Right kidney (tissue), 9 donors: ENCODE measurements at places on chromosomes 12 and 14.

DNA sequence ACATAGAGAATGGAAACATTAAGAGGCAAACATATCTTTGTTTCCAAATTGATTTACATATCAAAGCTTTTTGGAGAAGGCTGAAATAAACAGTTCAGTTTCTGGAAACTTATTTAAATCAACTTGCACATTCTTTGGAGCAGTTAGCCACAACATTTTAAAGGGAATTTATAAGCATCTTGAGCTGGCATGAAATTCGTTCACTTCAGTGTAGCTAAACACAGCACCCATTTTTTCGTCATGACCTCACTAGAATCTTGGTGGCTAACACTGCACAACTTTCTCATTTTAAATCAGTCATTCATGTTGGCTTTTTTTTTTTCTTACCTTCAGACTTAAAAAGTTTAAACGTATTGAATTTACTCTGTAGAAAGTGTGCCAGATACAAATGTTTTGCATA, 1139.9 kb upstream of the FLRT2 start:
- no peak for DNase-seq

- DNase-seq = no peak
These were observed 14.0 kb downstream of the CCDC62 start for GRCh38 chr12:122788387-122788786.

DNA sequence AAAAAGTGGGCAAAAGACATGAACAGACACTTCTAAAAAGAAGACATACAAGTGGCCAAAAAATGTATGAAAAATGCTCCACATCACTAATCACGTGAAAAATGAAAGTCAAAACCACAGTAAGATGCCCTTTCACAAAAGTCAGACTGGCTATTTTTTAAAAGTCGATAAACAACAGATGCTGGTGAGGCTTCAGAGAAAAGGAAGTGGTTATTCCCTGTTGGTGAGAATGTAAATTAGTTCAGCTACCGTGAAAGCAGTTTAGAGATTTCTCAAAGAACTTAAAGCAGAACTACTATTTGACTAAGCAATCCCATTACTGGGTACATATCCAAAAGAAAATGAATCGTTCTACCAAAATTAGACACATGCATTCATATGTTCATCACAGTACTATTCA, 237.0 kb downstream of the KIF21A start:
- no peak for DNase-seq

DNA sequence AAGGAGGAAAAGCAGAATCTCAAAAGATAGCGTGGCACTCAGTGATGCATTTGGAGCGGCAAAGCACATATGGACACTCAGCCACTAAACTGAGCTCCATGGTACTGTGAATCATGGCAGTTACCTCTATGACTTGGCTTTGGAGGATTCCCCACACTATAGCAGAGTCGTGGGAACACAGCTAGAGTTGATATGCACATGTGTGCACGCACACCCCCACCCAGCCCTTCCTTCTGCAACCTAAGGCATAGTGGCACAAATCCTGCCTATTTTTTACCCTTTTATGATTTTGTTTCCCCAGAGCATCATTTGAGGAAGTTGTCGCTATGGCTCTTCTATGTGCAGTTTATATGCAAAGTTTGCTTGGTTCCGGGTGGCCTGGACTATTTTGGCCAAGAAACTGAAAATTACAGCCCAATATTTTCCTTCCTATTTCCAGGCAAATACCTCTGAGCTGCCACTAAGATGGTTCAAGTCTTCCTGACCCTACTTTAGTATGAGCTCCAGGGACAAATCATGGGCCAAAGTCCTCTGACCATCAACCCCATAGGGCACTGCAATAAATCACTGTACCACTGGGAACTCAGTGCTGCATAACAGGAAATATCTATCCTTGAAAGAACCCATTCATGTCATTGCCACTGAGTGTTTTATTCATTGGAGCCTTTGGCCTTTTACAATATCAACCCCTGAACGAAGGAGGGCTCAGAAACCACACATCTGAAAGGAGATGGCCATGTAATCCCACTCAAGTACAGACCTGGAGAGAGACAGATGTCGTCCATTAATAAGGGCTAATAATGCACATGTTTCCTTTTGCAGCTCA, 177.5 kb downstream of the EGLN3 start:
- DNase-seq = no peak

- no peak for DNase-seq
These were observed 24.8 kb downstream of the CLECL1 start for GRCh38 chr12:9707864-9708808.

DNA sequence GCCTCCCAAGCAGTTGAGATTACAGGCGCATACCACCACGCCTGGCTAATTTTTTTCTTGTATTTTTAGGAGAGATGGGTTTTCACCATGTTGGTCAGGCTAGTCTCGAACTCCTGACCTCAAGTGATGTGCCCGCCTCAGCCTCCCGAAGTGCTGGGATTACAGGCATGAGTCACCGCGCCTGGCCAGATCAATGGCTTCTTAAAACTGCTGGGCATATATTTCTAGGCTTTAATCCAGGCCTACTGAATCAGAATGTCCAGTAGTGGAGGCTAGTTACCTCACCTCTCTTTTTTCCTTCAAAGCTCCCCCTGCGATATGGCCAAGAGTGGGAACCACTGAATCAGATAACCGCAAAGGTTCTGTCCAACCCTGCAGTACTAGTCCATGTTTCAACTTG, 17.1 kb downstream of the POU6F1 start:
- DNase-seq = no peak
